Vagina (tissue), 2 donors: ENCODE measurements at places on chromosomes 1 and 21.

GRCh38 chr1:72202761-72203160, 79.6 kb downstream of the NEGR1 start:
- H3K27me3 ChIP-seq, result no peaks in the 10 kb centered on the region
- H3K36me3 ChIP-seq, result no peaks in the 10 kb centered on the region
- no peak overlapping the region for H3K4me3 ChIP-seq
- no peaks in the 10 kb centered on the region for H3K4me1 ChIP-seq
- H3K27ac ChIP-seq, result no peak overlapping the region
- DNase-seq, result no peak

DNA sequence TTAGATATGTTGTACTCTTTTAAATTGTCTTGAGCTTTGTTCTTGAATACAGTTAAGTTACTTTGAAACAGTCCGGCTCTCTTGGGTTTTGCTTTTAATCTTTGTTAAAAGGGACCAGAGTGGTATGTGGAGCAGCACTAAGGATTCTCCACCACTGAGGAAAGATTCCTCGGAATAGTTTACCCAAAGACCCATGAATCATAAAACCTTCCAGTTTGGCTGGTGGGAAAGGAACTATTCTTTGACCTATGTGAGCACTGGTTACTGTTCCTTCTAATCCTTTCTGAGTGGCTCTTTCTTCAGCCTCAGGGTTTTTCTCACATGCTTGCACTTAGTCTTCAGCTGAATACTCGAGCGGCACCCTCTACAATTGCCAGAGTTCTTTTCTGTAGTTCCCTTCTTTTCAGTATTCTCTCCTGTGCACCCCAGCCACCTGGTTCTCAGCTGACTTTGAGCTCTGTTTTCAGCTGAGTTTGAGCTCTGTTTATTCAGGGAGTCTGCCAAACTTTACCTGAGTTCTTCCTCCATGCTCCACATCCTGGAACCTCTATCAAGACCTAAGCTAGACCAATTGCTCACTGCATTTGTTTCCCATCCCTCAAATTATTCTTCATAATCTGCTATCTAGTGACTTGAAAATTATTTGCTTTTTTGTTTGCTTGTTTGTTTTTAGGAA, 253.8 kb upstream of the PLXNA2 start:
- H3K27ac ChIP-seq, result no peak overlapping the region
- H3K36me3 ChIP-seq, result no peaks in the 10 kb centered on the region
- H3K4me1 ChIP-seq, result no peaks in the 10 kb centered on the region
- no peaks in the 10 kb centered on the region for H3K27me3 ChIP-seq
- no peak overlapping the region for H3K4me3 ChIP-seq

GRCh38 chr1:194184425-194184824, 998.0 kb upstream of the B3GALT2 start:
- H3K27ac ChIP-seq, result no peak overlapping the region
- H3K4me3 ChIP-seq, result no peak overlapping the region
- no peaks in the 10 kb centered on the region for H3K4me1 ChIP-seq

DNA sequence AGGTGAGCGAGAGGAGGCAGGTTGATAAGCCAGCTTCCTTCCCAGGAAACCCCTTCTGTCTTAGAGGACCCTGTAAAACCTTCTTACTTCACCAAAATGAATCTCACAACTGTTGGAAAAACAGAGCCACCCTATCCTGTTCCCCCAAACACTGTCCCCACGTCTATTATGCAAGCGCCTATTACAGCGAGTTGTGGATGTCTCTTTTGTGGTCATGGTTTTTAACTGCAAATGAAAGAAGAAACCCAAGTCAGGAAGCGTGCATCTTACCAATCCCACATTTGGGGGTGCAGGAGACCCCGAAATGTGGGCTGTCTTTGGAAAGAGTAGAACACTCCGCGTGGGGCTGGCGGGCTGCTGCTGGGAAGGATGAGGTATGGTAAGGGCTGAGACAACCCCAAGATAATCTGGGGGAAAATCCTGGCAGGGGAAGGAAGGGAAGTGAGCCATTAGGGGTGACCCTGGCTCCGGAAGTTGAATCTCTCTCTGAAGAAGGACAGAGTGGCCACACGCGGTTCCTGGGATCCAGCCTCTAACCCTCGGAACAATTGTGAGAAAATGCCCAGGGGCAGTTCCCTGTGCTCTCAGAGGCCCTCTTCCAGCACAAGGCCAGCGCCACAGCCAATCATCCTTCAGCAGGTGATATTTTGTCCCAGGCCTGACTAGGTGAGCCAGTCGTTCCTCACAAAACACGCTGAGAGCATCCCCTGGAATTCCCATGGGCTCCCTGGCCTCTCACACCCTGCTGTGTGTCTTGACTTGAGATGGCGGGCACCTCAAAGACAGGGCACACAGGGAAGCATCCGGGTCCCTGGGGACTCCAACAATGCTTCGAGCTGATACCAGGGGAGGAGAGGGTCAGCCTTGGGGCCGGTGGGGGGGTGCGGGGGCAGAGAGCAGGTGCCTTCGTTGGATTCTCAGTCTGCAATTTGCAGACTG, 168.5 kb upstream of the IRF2BP2 start:
- H3K27ac ChIP-seq, result no peak overlapping the region
- no peaks in the 10 kb centered on the region for H3K36me3 ChIP-seq
- H3K4me1 ChIP-seq, result no peaks in the 10 kb centered on the region

- H3K36me3 ChIP-seq, result no peaks in the 10 kb centered on the region
- H3K4me1 ChIP-seq, result no peaks in the 10 kb centered on the region
- no peak overlapping the region for H3K4me3 ChIP-seq
- no peak for DNase-seq
Observed at GRCh38 chr21:15692711-15693110, 37.1 kb upstream of the USP25 start.

GRCh38 chr1:21751281-21751680, 31.7 kb downstream of the USP48 start:
- H3K36me3 ChIP-seq, result peaks cover 54% of the 10 kb centered on the region
- no peaks in the 10 kb centered on the region for H3K27me3 ChIP-seq
- no peak overlapping the region for H3K4me3 ChIP-seq
- no peaks in the 10 kb centered on the region for H3K4me1 ChIP-seq
- no peak overlapping the region for H3K27ac ChIP-seq

GRCh38 chr1:154198756-154199562, 7.1 kb upstream of the TPM3 start:
- H3K36me3 ChIP-seq, result no peaks in the 10 kb centered on the region
- H3K4me1 ChIP-seq, result peaks cover 17% of the 10 kb centered on the region
- no peak for DNase-seq
- no peak overlapping the region for H3K4me3 ChIP-seq
- peak overlapping the region; percentile 31 for H3K27ac ChIP-seq

DNA sequence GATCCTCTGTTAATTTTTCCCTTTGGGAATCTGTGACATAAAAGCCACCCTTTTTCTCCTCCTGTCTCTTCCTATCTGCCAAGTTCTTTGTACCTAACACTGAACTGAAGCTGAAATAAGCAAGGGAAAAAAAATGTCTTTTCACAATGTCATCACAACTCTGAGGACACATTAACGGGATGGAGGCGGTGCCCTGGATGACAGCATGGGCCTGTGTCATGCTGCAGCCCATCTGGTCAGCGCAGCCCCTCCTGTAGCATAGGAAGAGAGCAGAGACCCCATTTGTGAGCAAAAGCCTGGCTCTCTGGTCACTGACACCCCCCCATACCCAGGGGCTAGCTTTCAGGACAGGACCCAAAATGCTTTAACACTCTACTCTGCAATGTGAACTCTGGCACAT, 22.5 kb downstream of the SYT2 start:
- H3K27ac ChIP-seq, result no peak overlapping the region
- no peaks in the 10 kb centered on the region for H3K36me3 ChIP-seq
- H3K4me3 ChIP-seq, result no peak overlapping the region
- H3K4me1 ChIP-seq, result no peaks in the 10 kb centered on the region
- no peaks in the 10 kb centered on the region for H3K27me3 ChIP-seq
- DNase-seq, result no peak

DNA sequence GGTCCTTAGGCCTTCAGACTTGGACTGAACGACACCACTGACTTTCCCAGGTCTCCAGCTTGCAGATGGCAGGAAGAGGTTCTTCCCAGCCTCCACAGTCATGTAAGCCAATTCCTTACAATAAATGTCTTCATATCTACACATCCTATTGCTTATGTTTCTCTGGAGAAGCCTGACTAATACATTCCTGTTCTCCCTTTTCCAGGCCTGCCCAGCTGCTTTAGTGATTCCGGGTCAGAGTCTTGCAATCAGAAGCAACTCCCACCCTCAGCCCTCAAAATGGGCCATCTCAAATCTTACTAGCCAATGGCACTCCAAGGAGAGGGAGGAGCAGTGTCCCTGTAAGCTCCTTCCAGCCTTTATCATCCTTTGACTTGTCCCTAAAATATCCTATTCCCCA, 16.4 kb upstream of the CPT2 start:
- H3K27me3 ChIP-seq, result no peaks in the 10 kb centered on the region
- no peaks in the 10 kb centered on the region for H3K36me3 ChIP-seq
- no peak overlapping the region for H3K4me3 ChIP-seq
- DNase-seq, result no peak

- H3K36me3 ChIP-seq, result no peaks in the 10 kb centered on the region
- peaks cover 39% of the 10 kb centered on the region for H3K4me1 ChIP-seq
- no peaks in the 10 kb centered on the region for H3K27me3 ChIP-seq
- no peak overlapping the region for H3K27ac ChIP-seq
- no peak overlapping the region for H3K4me3 ChIP-seq
Observed at GRCh38 chr1:26824731-26825130, 1.8 kb upstream of the ZDHHC18 start.
